ENCODE measurements at places on chromosomes 2 and 18. TPM values are rescaled to one million over a fixed set of nuclear protein-coding genes. Genes with fewer than 3 reads are reported as not detected.

The SNTG2 gene
- not detected for total RNA-seq

The CHRND gene
- not detected for total RNA-seq

The IL1RN gene
- 0.16 TPM for total RNA-seq

The LINC00305 gene
- total RNA-seq = not detected

The ALPG gene
- total RNA-seq = not detected

The CAVIN2 gene
- 25.4 TPM for total RNA-seq

The UBXN4 gene
- 61.6 TPM for total RNA-seq

The MAIP1 gene
- 21.3 TPM for total RNA-seq

The PJVK gene
- 3.3 TPM for total RNA-seq

The OR6B2 gene
- not detected for total RNA-seq

The ADRA2B gene
- not detected for total RNA-seq

The CD302 gene
- total RNA-seq = 3.9 TPM

The ANKRD30BL gene
- not detected for total RNA-seq

The ANKRD29 gene
- total RNA-seq = 5.9 TPM

The ANO7 gene
- total RNA-seq = 0.63 TPM

The SERPINB2 gene
- 1.4 TPM for total RNA-seq

The SH3BP4 gene
- total RNA-seq = 21.6 TPM

The MOCOS gene
- total RNA-seq = 2.2 TPM

The DNER gene
- total RNA-seq = 2.8 TPM

The THSD7B gene
- not detected for total RNA-seq

The IRS1 gene
- total RNA-seq = 11.7 TPM

The CSRNP3 gene
- 2.0 TPM for total RNA-seq

The INHBB gene
- not detected for total RNA-seq

All from bronchial smooth muscle cell (primary cell).